ENCODE measurements at places on chromosomes 5 and 9.

- DNase-seq, result no peak
Observed at GRCh38 chr5:74833537-74834266, 32.5 kb downstream of the FAM169A start.

- DNase-seq, result no peak
Observed at GRCh38 chr5:72255237-72255636, 64.8 kb downstream of the MRPS27 start.

GRCh38 chr5:62587737-62588136 lies 9.1 kb downstream of the LRRC70 start:
- DNase-seq, result no peak

DNA sequence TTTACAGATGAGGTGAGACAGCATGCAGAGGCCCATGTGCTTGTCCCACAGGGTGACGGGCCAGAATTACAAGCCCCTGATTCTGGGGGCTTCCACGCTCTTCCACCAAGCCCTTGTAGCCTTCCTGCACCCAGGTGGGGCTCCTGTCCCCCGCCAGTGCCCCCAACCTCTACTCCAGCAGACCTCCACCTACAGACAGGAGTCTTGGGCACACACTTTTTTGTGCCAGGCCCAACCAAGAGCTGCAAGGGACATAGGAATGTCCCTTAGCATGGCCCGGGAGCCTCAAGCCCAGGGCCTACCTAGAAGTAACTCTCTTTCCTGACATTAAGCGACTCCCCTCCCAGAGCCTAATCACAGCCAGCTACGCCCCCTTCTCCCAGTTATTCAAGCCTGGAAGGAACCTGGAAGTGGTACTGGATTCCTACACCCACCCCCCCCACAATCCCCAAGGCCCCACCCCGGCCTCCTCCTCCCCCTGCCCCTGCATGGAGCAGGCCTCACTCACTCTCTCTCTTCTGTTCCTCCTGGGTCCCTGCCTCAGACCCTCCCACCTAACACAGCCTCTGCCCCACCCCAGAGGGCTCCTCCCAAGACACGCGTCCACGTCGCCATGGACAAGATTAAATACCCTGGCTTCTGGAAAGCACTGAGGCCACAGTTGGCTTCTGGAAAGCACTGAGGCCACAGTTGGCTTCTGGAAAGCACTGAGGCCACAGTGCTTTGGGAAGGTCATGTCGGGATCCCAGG lies 30.5 kb downstream of the ADAMTS2 start:
- no peak for DNase-seq

DNA sequence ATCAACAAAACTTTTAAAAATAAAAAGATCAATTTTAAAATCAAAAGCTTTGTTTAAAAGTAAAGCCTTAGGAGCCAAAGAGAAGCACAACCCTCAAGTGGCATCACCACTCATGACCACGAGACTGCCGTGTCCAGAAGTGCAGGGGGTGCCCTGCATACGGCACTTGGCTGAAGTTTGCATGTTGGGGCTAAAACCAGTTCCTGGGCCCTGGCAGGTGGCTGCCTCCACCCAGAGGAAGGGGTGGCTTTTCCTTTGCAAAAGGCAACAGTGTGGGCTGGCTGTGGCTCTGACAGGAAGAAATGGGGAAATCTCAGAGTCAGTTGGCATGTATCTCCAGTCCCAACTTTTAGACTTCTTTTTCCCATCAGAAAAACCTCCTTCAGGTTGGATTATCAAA lies 15.3 kb downstream of the TRMO start:
- DNase-seq, result no peak

GRCh38 chr5:9192266-9192665 lies 353.6 kb downstream of the SEMA5A start:
- no peak for DNase-seq

DNA sequence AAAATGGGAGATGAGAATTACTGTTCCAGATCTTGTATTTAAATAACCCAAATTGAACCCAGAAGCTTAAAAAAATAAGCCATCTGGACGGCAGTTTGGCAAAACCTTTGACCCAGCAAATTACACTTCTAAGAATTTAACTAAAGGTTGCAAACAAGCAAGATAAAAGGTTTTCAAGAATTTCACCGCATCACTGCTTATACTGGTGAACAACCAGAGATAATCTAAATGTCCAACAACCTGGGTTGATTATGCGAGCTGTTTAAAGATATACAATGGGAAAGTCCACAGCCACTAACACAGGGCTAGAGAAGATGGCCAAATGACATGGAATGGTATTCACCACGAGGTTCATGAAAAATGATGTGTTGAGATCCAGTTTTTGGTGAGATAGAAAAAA lies 149.3 kb downstream of the GNAQ start:
- no peak for DNase-seq

DNA sequence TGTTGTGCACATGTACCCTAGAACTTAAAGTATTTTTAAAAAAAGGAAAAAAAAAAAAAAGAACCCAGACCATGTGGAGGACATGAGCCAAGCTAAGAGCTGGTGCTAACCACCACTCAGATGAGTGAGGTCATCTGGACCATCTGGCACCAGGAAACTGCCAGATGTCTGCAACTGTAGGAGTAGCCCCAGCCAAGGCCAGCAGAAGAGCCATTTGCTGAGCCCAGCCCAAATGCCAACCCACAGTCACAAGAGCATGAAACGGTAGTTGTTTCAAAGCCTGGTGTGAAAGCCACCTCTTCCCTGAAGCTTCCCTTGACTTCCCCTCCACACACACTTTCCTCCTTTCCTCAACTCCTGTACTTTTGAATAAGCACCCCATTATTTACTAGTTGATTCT lies 69.2 kb upstream of the FCN1 start:
- DNase-seq, result no peak

DNA sequence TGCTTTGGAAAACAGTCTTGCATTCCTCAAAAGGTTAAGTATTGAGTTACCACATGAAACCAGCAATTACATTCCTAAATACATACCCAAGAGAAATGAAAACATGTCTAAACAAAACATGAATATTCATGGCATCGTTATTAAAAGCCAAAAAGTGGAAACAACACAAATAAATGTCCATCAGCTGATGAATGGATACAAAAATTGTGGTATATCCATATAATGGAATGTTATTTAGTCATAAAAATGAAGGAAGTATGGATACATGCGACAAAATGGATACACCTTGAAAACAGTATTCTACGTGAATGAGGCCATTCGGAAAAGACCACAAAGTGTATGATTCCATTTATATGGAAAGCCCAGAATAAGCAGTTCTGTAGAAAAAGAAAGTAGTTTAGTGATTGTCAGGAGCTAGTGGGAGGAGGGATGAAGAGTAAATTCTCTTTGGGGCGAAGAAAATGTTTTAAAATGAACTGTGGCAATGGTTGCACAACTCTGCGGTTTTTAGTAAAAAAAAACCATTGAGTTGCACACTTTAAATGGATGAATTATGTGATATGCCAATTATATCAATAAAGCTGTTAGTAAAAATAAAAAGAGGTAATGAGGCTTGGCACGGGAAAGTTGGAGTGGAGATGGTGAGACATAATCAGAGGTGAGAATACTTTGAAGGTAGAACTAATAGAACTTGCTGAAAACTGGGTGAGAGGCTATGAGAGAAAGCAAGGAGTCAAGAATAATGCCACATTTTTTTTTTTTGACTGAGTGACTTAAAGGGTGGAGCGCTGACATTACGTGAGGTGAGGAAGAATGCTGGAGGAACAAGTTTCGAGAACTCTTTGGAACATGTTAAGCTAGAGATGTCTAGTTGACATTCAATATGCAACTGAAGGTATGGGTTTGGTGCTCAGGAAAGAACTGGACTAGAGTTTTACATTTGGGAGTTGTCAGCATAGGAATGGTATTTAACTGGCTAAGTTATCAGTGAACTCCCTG lies 194.9 kb upstream of the ZNF608 start:
- no peak for DNase-seq

DNA sequence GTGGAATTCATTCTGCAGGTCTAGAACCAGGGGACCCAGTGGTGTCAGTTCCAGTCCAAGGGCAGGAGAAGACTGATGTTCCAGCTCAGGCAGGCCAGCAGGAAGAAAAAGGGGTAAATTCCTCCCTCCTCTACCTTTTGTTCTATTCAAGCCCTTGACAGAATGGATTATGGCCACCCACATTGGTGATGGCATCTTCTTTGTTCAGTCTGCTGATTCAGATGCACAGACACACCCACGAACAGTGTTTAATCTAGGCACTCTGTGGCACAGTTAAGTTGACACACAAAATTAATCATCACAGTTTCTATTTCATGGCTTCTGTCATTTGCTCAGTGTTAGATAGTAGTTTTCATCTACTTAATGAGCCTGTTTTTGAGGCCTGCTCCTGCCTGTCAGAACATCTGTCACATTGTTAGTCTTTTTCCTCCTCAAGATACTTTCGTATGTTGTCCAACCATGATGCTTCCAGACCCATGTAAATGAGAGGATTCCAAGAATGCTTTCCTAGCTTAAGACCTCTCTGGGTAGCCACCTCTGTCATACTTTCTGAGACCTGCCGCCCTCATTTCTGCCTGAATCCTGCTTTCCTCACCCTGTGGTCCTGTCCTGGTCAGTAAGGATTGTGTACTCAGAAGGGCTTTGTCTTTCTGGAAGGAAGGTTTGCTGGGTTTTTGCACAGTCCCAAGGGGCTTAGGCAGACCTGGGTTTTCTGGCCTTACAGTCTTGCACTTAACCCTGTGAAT lies 72.5 kb downstream of the SPIN1 start:
- no peak for DNase-seq

DNA sequence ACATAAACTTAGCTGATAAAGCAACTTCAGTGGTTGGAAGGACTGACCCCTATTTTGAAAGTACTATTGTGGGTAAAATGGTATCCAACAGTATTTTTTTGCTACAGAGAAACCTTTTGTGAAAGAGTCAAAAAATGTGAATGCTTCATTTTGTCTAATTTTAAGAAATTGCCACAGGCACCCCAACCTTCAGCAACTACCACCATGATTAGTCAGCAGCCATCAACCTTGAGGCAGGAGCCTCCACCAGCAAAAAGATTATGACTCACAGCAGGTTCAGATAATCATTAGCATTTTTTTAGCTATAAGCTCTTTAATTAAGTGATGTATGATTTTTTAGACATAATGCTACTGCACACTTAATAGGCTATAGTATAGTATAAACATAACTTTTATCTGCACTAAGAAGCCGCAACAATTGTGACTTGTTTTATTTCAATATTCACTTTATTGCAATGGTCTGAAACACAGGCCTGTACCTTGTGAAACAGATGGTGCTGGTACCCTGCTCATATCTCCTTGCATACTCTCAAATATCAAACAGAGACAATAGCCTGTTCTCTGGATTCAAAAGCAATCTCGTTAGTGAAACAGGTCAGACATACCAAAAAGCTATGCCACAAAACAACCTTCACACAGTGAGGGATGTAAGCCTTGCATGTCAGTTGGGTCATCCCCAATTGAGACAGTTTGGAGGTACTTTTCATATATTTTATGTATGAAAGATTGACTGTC lies 261.2 kb upstream of the FAM174A start:
- no peak for DNase-seq

GRCh38 chr9:113592876-113593575 lies 129.5 kb downstream of the RGS3 start:
- no peak for DNase-seq

GRCh38 chr5:56632199-56632598 lies 183.2 kb upstream of the MAP3K1 start:
- DNase-seq, result no peak

DNA sequence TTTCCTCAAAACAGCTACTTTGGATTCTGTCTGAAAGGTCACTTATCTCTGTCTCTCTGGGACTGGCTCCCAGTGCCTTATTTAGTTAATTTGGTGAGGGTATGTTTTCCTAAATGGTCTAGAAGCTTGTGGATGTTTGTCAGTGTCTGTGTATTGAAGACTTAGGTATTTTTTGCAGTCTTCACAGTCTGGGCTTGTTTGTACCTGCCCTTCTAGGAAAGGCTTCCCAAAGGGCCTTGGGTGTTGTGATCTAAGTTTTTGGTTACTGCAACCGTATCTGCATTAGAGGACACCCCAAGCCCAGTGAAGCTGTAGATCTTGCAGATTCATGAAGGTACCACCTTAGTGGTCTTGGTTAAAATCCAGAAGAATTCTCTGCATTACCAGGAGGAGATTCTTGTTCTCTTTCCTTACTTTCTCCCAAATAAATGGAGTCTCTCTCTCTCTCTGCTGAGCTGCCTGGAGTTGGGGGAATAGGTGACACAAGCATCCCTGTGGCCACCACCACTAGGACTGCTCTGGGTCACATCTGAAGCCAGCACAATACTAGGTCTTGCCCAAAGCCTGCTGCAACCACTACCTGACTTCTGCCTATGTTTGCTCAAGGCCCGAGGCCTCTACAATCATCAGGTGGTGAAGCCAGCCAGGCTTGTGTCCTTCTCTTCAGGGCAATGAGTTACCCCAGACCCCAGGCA lies 17.8 kb upstream of the CCNB1 start:
- DNase-seq, result no peak

- no peak for DNase-seq
Observed at GRCh38 chr5:64680289-64680688, 10.0 kb upstream of the SHISAL2B start.

- DNase-seq, result no peak
Observed at GRCh38 chr9:135088348-135088978, 995 bp downstream of the OLFM1 start.

- no peak for DNase-seq
Observed at GRCh38 chr9:68974431-68974830, 39.5 kb downstream of the PRKACG start.

DNA sequence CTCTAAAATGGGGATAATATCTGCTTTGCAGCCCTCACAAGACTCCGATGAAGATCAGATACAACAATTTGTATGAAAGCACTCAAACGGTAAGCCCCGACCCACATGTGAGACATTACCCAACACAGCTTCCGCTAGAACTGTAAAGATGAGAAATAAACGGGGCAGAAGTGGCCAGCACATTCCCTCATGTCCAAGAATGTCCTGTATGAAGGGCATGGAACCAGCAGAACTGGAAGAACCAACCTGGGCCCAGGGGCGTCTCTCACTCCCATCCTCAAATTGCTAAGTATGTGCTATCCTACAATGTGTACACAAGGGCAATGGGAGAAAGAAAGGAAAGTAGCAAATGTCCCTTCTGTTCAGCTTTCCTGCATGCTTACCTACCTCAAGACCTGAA lies 33.0 kb downstream of the CCDC125 start:
- no peak for DNase-seq

DNA sequence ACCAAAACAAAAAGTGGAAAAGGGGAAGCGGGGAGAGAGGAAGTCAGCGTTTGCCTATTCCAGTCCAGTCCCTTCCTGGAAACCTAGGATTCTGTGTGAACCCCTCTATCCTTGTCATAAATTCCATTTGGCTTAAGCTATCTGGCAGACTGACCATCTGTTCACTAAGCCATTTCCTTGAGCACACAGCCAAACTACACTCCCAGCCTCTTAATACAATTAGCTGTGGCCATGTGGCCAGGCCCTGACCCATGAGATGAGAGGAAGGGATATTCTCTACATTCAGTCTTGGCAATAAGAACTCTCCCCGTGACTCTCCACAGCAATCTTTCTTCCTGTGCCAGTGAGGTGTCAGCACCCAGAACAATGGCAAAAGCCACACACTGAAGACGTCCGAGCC lies 424.8 kb downstream of the TLE1 start:
- no peak for DNase-seq

- no peak for DNase-seq
Observed at GRCh38 chr5:56455417-56455816, 222.3 kb upstream of the ANKRD55 start.

All from activated T-helper 1 cell treated with Interleukin-2 at 50 U/mL for 16 hours (primary cell).